ENCODE measurements at places on chromosomes 16 and 17.
A peak's percentile ranks its signal among the peaks of the same experiment; 100 is the strongest.

DNA sequence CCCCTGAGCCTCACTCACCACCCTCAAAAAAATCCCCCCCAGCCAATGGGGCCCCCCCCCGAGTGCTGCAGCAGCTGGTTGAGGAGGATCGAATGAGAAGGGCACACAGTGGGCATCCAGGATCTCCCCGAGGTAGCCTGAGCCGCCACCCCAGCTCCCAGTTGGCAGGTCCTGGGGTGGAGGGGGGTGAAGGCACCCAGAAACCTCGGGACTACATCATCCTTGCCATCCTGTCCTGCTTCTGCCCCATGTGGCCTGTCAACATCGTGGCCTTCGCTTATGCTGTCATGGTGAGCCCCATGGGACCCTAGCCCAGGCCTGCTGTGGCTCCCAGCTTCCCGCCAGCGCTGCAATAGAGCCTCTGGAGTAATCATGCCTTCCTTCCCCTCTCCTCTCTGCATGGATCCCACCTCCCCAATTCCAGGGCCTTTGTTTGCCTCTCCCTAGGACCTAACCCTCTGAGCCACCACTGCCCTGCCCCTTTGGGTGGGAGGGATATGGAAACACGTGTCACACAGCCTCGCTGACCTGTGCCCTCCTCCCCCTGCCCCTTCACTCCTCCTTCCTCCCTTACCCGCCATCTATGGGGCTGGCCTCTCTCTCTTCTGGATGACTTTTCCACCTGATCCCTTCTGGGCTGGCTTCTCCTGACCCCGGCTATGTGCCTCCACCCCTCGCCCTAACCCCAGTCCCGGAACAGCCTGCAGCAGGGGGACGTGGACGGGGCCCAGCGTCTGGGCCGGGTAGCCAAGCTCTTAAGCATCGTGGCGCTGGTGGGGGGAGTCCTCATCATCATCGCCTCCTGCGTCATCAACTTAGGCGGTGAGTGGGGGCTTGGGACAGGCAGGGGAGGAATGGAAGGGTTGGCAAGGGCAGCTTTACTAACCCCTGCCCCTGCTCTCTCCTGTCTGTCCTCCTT is 1.9 kb downstream of the PRRT2 start:
- no peak for DNase-seq

DNA sequence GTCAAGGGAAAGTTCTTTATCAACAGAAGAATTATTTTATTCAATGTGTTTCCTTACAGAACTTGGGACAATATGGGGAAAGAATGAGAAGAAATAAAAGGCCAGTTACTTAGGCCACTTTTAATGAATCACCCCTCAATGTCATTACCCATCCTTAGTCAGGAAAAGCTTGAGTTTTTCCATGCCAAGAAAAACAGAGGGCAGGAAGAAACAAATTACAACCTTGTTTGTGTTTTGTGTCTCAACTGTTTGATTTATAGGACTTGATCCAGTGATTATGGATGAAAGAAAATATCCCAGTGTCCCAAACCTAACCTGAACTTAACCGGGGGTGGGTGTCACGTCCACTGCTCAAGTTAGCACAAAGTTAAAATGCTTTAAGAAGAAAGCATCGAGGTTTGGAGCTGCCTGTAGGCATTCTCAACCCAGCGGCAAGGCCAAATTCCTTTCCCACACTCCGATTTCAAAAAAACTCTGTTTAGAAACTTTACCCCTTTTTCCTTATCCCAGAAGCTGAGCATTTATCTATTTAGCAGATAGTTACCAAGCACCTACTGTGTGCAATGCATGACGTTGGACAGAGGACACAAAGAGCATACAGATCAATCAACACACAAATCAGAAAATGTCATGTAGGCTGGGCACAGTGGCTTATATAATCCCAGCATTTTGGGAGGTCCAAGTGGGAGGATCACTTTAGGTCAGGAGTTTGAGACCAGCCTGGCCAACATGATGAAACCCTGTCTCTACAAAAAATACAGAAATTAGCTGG is 14.0 kb upstream of the CYB5B start:
- no peak for DNase-seq

- DNase-seq, result no peak
Observed at GRCh38 chr17:58383892-58384462, 32.0 kb upstream of the SUPT4H1 start.

- peak; percentile 94 for DNase-seq
Observed at GRCh38 chr17:41800601-41801373, 11.0 kb downstream of the P3H4 start.

GRCh38 chr16:56451753-56452689 is 667 bp downstream of the OGFOD1 start:
- DNase-seq, result peak; percentile 69

GRCh38 chr16:14527411-14528044 is 102.5 kb downstream of the PARN start:
- no peak for DNase-seq

GRCh38 chr17:41785859-41786226 is 668 bp downstream of the JUP start:
- peak; percentile 79 for DNase-seq
